Stimulated activated naive CD4-positive, alpha-beta T cell treated with Interleukin-2 at 50 U/mL for 16 hours (primary cell): ENCODE measurements at places on chromosomes 7 and 10.

GRCh38 chr10:13703997-13704536 is 117.3 kb downstream of the PRPF18 start:
- DNase-seq, result no peak

DNA sequence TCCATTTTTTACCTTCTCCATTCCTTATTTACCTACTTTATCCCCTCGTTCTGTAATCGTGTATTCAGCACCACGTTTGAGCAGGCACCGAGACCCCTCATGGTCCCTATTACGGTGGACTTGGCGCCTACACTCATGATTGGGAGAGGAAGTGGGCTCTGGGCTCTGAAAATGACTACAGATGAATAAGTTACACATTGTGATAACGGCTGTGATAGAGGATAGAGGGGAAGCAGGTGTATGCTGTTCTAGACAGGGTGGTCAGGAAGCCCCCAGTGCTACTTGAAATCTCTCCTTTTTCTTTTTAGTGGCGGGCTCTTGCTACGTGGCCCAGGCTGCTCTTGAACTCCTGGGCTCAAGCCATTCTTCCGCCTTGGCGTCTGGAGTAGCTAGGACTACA is 59.8 kb downstream of the CAMK1D start:
- DNase-seq, result no peak

- DNase-seq, result no peak
Measured at GRCh38 chr7:7563813-7564212, 2.9 kb upstream of the MIOS start.

DNA sequence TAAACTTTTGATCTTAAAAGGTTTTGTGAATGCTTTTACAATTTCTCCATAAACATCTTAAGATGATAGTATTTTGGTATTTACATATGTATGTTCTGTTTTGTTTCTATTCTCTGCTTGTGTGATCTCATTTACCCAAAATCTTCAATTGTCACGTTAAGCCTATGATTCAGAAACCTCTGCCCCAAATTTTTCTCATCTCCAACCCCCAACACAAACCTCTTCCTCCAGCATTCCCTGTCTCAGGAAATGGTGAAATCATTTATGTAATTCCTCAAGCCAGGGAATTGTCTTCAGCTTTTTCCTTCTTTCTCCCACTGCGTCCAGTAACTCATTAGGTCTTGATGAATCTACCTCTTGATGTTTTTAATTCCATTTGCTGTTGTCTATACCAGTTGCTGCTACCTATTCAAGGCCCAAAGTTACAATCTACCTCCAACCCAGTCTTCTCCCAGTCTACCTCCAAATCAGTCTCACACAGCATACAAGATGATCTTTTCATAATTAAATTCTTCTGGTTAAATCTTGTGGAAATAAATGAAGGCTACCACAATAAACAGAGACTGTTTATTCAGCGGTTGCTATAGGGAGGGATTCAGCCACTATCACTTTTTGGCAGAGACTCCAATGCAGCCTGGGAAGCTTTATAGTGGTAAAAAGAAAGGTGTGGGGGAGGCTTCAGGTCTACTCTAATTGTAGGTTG is 5.8 kb downstream of the CFAP69 start:
- no peak for DNase-seq

DNA sequence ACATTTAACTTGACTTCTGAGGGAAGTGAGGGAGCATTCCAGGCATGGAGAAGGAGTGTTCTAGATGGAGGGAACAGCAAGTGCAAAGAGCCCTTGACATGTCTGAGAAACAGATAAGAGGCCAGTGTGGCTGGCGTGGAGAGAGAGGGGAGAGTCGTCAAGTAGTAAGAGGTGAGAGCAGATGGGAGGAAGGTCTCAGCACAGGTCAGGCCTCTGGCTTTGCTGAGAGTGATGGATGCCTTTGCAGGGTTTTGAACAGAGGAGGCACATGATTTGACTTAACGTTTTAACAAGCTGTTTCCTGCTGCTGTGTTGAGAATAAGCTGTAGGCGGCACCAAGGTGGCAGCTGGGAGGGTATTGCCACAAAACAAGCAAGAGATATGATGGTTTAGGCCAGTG is 97.2 kb downstream of the KAT6B start:
- DNase-seq, result no peak

DNA sequence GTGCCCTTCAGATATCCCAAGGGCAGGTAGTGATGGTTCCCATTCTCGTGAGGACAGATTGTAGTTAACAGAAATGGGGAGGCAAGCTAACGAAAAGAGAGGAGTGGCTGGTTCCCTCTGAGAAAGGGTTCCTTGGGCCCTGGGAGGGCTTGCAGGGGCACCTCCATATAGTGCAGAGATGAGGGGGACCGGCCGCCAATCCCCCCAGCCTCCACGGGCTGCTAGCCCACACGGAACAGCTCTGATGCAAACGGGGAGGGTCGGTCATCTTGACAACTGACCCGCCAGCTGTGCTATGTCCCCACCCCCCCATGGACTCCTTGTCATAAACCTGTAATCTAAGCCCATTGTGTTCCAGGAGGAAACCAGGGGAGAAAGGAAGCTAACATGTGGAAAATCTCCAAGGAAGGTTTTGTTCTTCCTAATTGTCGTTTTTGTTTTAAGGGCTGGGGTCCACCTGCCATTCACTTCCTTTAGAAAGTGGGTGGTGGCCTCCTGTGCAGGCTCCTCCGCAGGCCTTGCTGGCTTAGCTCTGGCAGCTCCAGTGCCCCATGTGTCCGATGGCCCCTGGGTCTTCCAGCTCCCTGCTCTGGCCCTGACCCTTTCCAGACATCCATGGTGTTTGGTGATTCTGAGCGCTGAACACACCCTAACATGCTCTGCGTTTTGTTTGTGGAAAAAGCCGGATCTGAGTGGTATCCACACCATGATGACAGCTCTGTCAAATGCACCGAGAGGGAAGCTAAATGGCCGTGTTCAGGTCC is 15.9 kb downstream of the ADCY1 start:
- DNase-seq, result no peak
